ENCODE measurements at places on chromosomes 7 and 10.

DNA sequence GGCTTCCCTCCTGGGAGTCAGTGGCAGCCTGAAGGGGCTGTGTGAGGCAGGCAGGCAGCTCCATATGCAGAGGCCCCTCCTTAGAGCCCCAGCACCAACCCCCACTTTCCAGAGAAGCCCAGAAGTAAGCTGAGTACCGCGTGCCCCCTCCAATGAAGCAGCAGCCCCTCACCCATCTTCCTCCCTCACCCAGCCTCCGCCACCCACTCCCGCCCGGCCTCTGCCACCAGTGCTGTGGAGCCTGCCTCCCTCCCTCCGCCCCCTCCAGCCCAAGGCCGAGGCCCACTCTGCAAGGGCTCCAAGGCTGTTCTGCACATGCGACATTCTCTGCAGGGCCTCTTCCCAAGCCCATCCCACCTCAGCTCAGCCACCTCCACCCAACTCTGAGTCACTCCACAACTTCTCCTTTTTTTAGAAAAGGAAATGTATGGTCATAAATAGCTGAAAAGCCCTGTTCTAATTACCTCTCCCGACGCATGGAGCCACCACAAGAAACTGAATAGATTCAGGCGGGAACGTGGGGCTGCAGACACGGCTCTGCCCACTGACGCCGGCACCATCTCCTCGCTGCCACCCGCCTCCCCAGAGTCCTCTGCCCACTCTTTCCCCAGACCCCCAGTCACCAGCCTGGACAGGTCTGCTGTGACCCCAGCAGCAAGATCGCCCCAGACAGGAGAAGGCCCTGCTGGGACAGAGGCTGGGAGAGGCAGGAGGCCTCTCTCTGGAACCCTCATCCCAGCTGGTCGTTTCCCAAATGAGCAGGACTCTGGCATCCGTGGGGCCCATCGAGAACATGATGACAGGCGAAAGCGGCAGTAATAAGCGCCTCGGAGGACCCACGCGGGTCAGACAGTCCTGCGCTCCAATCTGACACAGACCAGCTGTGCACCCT, 213.9 kb downstream of the MAD1L1 start:
- peak; percentile 89 for DNase-seq

- DNase-seq = peak; percentile 21
These were observed 34.4 kb upstream of the GRID1 start for GRCh38 chr10:86400705-86401587.

DNA sequence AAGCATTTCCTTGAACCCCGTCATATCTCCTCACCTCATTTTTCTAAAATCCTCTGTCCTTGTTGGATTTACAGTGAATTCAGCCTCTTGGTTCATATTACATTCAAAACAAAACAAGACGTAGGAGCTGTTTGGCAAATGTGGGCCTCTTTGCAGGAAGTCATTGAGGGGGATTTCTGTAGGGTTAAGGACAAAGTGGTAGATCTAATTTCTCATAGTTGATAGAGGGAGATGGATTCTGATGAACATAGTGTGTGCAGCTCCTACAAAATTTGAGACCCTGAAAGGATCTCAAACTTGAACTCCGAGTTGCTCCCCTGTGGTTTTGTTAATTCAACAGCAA, 682 bp downstream of the TBXAS1 start:
- DNase-seq = peak; percentile 38

- DNase-seq = peak; percentile 27
These were observed 515 bp downstream of the RALA start for GRCh38 chr7:39623732-39624441.

DNA sequence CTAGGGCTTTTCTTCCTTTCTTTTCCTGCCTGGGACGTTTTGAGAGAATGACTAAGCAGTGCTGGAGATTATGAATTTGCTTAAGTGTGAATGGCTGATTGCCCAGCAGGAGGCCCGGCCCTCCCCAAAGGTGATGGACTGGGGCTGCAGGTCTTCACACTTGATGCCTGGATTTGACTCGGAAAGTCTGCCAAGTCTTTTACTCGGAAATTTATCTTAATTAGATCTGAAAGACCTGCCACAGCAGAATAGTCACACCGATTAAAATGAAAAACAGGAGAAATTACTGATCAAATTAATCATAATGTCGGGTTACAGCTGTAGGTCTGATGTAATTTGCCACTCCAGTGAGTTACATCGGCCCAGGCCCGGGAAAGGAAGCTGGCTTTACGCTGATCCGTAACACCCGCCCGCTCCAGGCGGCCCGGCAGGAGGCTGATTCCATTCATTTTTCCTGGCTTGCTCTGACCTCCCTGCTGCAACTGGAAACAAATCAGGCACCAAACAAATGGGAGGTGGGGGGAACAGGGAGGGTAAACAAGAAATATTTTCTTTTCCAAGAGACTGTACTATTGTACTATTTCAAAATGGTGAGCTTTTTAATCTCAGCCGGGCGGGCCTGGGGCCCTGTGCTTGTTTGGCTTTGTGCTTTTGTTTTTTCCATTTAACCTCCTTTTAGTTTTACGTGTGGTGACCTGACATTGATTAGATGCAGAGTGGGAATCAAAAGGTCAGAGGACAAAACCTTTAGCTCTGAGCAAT, 212.4 kb upstream of the YAE1 start:
- no peak for DNase-seq

DNA sequence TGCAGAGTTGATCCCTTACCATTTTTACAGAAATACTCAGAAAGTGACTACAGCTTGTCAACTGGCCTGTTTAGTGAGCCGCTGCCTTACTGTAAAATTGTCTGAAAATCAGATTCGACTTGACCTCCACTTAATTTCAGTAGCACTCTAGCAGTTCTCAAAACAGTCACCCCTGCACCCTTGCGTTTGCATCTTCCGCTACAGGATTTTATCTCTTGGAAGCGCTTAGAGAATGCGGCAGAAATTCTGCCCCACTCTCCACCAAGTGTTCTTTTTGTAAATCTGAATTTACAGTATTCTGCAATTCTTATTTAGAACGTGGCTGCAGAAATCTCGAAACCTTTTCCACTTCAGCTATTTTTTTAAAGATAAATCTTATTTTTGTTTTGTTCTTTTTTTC, 1.9 kb upstream of the TWIST1 start:
- DNase-seq = no peak

DNA sequence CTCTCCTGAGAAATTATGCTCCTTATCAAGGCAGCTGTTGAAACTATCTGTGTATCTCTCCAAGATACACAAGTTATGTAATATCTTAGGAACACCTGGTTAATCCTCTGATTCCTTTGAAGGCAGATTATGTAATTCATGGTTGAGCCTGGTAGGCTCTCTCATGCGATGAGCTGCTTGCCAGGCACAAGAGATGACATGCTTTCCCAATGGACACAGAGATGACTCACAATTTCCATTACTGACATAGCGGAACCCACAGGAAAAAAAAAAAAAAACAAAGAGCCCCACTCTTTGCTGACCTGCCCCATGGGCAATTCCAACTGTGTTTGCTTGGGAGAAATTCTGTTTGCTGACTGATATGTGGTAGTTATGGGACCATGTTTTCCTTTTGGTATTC, 736.4 kb upstream of the PHF14 start:
- DNase-seq = no peak

GRCh38 chr7:50531401-50531911, 33.7 kb downstream of the DDC start:
- no peak for DNase-seq

DNA sequence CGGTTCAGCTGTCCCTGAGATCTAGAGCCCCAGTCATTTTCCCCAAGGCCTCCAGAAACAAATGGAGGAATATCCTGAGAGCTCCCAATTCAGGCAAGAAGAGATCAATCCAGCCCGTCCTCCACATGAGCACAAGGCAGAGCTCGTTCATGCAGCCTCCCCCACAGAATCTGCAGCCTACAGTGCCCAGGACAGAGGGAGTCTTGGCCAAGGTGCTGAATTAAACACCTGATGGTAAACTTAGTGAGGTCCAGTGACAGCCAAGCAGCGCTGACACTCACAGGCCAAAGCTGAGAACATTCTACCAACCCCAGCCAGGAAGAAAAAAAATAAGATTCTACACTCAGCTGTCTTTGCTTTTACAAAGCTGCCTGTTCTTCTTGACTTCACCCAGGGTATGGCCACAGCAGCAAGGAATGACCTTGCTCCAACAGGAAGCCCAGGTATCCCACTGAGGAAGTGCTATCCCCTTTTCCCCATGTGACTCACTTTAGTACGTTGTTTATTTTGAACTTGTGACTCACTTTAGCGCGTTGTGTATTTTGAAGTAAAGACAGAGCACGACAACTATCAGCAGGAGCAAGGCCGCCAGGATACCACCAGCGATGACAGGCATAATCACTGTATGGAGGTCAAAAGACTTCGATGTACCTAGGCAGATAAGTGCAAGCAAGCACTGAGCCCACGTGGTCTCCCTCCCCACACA, 4.4 kb upstream of the CUZD1 start:
- no peak for DNase-seq

GRCh38 chr7:90715067-90715466, 118.9 kb downstream of the CDK14 start:
- no peak for DNase-seq

GRCh38 chr7:145729691-145730090, 386.9 kb upstream of the CNTNAP2 start:
- no peak for DNase-seq

DNA sequence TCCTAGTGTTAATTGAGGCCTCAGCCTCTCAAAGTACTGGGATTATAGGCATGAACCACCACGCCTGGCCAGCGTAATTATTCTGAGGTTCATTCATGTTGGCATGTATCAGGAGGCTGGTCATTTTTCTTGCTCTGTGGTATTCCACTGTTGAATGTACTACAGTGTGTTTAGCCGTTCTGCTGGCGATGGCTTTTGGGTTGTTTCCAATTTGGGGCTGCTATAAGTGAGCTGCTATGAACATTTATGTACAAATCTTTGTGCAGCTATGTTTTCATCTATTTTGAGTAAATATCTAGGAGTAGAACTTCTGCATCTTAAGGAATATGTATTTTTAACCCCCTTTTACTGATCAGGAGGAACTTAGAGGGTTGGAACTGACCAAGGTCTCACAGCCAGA, 145.8 kb downstream of the AUTS2 start:
- no peak for DNase-seq

GRCh38 chr7:94782777-94783176, 124.6 kb upstream of the PPP1R9A start:
- no peak for DNase-seq

- no peak for DNase-seq
These were observed 2.1 kb downstream of the NHLRC2 start for GRCh38 chr10:113856563-113856962.

DNA sequence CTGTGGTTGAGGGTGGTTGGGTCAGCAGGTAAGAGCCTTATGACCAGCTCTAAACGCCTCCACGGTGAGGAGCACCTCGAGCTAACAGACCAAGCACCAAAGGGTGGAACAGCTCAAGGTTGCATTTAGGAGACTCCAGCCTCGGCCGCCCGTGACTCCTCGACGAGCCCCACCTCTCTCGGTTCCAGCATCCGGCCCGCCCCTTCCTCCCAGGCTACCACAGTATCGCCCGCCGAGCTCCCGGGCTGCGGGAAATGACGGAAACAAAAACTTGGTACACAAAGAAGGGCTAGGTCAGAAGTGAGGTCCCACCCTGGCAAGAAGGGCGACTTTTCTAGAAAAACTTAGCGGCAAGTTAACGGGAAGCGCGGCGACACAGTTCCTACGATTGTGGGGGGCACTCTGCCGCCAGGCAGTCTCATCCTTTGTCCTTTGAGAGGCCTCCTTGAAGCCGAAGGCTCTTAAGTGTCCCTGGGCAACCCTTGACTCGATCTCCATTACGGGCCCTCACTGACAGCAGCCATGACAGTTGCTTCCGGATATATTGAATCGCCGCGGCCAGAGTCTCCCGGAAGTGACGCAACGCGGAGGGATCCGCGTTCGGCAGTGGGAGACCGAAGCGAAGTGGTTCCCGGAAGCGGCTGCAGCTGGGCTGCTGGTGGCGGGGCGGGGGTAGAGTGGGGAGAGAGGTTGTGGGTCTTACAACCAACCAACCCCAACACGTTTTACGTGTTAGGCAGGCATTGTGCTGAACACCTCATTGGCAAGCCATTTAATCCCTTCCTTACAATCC, 40.2 kb upstream of the ZNF518A start:
- peak; percentile 95 for DNase-seq

DNA sequence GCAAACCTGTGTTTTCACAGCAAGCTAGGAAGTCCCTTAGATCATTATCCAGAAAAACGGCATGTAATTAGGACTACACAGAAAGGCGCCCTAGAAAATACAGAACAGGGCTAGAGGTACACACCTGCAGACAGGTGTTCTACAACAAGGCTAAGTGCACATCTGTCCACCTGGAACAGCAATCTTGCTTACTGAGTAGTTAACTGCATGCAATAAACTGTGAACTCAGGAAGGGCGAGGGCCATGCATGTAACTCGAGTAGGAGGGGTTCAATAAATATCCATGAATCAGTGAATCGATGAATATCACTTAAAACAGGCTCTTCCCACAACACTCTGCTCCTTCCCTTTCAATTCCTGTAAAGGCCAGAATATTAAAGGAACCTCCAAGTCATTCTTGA, 22.0 kb downstream of the FAM171A1 start:
- no peak for DNase-seq

GRCh38 chr7:50431722-50432305, 18.3 kb downstream of the FIGNL1 start:
- DNase-seq = no peak

GRCh38 chr10:72365106-72365895, 10.6 kb upstream of the DNAJB12 start:
- DNase-seq = no peak

- DNase-seq = no peak
These were observed 162.2 kb downstream of the RAPGEF5 start for GRCh38 chr7:22194658-22195273.

GRCh38 chr10:44577533-44577932, 192.6 kb upstream of the CXCL12 start:
- no peak for DNase-seq

- no peak for DNase-seq
These were observed 233.1 kb downstream of the PARD3 start for GRCh38 chr10:34581801-34582532.

GRCh38 chr10:44956717-44957706, 2.6 kb upstream of the RASSF4 start:
- no peak for DNase-seq

- DNase-seq = no peak
These were observed 15.9 kb upstream of the SCRN1 start for GRCh38 chr7:30005464-30005863.

DNA sequence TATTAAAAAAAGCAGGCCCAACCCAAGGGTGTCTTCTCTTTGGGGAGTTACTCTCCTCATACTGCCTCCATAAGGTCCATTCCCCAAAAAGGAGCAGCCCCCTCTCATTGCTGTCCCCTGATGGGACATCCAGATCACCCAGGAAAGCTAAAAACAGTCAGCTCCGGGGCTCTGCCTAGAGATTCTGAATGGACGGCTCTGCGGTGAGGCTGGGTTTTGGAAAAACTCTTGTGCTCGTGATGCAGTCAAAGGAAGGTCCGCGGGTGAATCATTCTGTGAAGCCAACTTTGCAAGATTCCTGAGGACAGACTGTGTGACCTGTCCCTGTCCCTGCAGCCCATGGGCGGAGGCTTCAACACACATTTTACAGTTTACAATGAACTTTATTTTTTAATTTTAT, 351.5 kb downstream of the TYW1 start:
- DNase-seq = no peak

Data from CD14-positive monocyte (primary cell).